A549 treated with Mapracorat at 1 μM for 4 hours (cell line): ENCODE measurements at places on chromosomes 16 and 17. TPM values are rescaled to one million over a fixed set of nuclear protein-coding genes. Genes with fewer than 3 reads are reported as not detected.

Gene MYH13
- total RNA-seq = not detected in 5 replicates

Gene OTOA
- 0.08 to 0.13 TPM (median 0.10 TPM) in 4 of 5 replicates, not detected in the other for total RNA-seq

Gene DNAH17
- total RNA-seq = 0.80 to 1.2 TPM (median 0.98 TPM) in 5 replicates

Gene RAB26
- 2.4 to 4.2 TPM (median 3.9 TPM) in 5 replicates for total RNA-seq

Gene PIK3R6
- not detected in 5 replicates for total RNA-seq

Gene CIBAR2
- total RNA-seq = 0.07 TPM in 1 of 5 replicates, not detected in the others

Gene ELMO3
- total RNA-seq = 0.70 to 1.8 TPM (median 1.1 TPM) in 5 replicates

Gene SOST
- total RNA-seq = not detected in 5 replicates

Gene SMARCE1
- total RNA-seq = 106 to 111 TPM (median 108 TPM) in 5 replicates

Gene PABPN1L
- not detected in 5 replicates for total RNA-seq

Gene ERN2
- not detected in 5 replicates for total RNA-seq

Gene EME1
- 14.5 to 16.8 TPM (median 14.9 TPM) in 5 replicates for total RNA-seq

Gene EPX
- total RNA-seq = not detected in 5 replicates

Gene KRT25
- not detected in 5 replicates for total RNA-seq

Gene CHD9NB
- 1.1 to 1.3 TPM (median 1.2 TPM) in 5 replicates for total RNA-seq

Gene CD300LB
- 0.07 to 0.11 TPM in 2 of 5 replicates, not detected in the others for total RNA-seq

Gene SPATA32
- 0.07 to 0.24 TPM (median 0.19 TPM) in 5 replicates for total RNA-seq

Gene GNG13
- not detected in 5 replicates for total RNA-seq

Gene NAT9
- total RNA-seq = 49.2 to 57.5 TPM (median 55.3 TPM) in 5 replicates

Gene CMTM2
- total RNA-seq = 0.15 TPM in 1 of 5 replicates, not detected in the others

Gene RNFT1
- total RNA-seq = 11.5 to 15.5 TPM (median 12.8 TPM) in 5 replicates

Gene MT1A
- 20.9 to 34.1 TPM (median 28.8 TPM) in 5 replicates for total RNA-seq

Gene GPR142
- total RNA-seq = not detected in 5 replicates

Gene KRT33A
- total RNA-seq = not detected in 5 replicates

Gene SLC16A6
- total RNA-seq = 0.37 to 0.73 TPM (median 0.65 TPM) in 5 replicates

Gene HOXB8
- 6.2 to 8.3 TPM (median 7.0 TPM) in 5 replicates for total RNA-seq

Gene HCRT
- total RNA-seq = 0.44 TPM in 1 of 5 replicates, not detected in the others

Gene CFAP97D1
- total RNA-seq = not detected in 5 replicates

Gene C1QTNF8
- not detected in 5 replicates for total RNA-seq

Gene SPIRE2
- 4.9 to 9.1 TPM (median 7.8 TPM) in 5 replicates for total RNA-seq

Gene GCGR
- total RNA-seq = 0.08 to 0.64 TPM (median 0.35 TPM) in 4 of 5 replicates, not detected in the other

Gene OTOP2
- total RNA-seq = 0.08 to 0.10 TPM in 2 of 5 replicates, not detected in the others

Gene TCAP
- total RNA-seq = 0.74 to 1.4 TPM (median 0.90 TPM) in 5 replicates

Gene PDE6G
- 1.4 to 3.3 TPM (median 2.0 TPM) in 5 replicates for total RNA-seq

Gene SMPD3
- total RNA-seq = 0.05 to 0.36 TPM (median 0.10 TPM) in 5 replicates

Gene HOXB7
- 30.6 to 34.4 TPM (median 32.6 TPM) in 5 replicates for total RNA-seq

Gene CA5A
- total RNA-seq = not detected in 5 replicates

Gene AIPL1
- not detected in 5 replicates for total RNA-seq

Gene TEKT5
- not detected in 5 replicates for total RNA-seq

Gene OR3A2
- not detected in 5 replicates for total RNA-seq

Gene NOMO2
- total RNA-seq = 101 to 110 TPM (median 102 TPM) in 5 replicates

Gene TGFB1I1
- 38.0 to 61.9 TPM (median 53.0 TPM) in 5 replicates for total RNA-seq

Gene MMP25
- total RNA-seq = 0.78 to 1.4 TPM (median 0.94 TPM) in 5 replicates

Gene HS3ST3B1
- total RNA-seq = 0.59 to 1.0 TPM (median 0.86 TPM) in 5 replicates

Gene WNT3
- 3.6 to 5.1 TPM (median 4.4 TPM) in 5 replicates for total RNA-seq

Gene ERN1
- 3.0 to 4.4 TPM (median 3.7 TPM) in 5 replicates for total RNA-seq

Gene ZFP3
- 0.77 to 1.2 TPM (median 0.95 TPM) in 5 replicates for total RNA-seq

Gene LCMT1
- 35.2 to 40.7 TPM (median 37.8 TPM) in 5 replicates for total RNA-seq

Gene TNFRSF13B
- total RNA-seq = not detected in 5 replicates

Gene DRC7
- total RNA-seq = 0.27 TPM in 1 of 5 replicates, not detected in the others

Gene SEPTIN12
- total RNA-seq = not detected in 5 replicates

Gene MLKL
- total RNA-seq = 31.9 to 37.6 TPM (median 36.7 TPM) in 5 replicates

Gene HEATR9
- not detected in 5 replicates for total RNA-seq

Gene UBALD2
- total RNA-seq = 76.2 to 129 TPM (median 117 TPM) in 5 replicates
